Left lung (tissue), 14 donors: ENCODE measurements at places on chromosomes 13 and 19.
A peak's percentile ranks its signal among the peaks of the same experiment; 100 is the strongest.

GRCh38 chr19:3073931-3074595 lies 11.8 kb upstream of the TLE5 start:
- no peak overlapping the region for H3K27ac ChIP-seq
- no peaks in the 10 kb centered on the region for H3K4me1 ChIP-seq
- H3K4me3 ChIP-seq = no peak overlapping the region
- no peaks in the 10 kb centered on the region for H3K27me3 ChIP-seq

DNA sequence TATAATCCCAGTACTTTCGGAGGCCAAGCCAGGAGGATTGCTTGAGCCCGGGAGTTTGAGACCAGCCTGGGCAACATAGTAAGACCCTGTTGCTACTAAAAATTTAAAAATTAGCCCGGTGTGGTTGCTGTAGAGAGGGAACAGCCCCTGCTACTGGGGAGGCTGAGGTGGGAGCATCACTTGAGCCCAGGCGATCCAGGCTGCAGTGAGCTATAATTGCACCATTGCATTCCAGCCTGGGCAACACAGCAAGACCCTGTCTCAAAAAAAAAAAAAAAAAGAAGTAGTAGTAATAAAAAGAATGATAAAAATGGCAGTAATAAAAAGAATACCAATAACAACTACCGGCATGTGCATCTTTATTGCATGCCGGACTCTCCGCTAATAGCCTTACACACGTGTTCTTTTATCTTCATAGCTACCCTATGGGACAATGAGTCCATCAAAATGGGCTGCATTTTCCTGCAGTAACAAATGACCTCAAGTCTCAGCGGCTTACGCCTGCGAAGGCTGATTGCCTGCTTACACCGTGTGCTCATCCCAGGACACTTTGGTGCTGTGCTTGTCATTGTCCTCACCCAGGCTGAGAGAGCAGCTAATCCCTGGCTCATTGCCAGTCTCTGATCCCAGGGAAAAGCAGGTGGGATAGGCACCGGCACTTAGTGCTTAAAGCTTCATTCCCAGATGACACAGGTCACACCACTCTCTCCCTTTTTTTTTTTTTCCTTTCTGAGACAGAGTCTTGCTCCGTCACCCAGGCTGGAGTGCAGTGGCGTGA lies 14.4 kb upstream of the SYCN start:
- H3K4me3 ChIP-seq = no peak overlapping the region
- no peak for DNase-seq
- no peaks in the 10 kb centered on the region for H3K36me3 ChIP-seq
- H3K4me1 ChIP-seq = no peaks in the 10 kb centered on the region

DNA sequence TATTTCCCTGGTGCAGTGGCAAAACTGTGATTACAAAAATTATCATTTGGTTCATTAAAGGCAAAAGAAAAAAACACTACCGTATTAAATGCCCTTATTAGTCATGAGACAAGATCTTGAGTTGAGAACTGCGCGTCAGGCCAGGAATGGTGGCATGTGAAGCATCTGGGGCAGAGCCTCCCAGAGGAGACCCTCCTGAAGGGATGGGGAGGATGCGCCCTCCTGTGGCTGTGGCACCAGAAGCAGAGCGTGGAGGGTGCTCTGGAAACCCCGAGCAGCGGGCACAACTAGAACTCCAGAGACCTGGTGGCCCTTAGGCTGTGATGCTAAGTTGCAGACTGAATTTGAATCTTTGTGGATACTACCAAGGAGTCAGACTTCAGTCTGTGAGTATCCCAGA lies 11.5 kb downstream of the CUL4A start:
- H3K4me3 ChIP-seq = no peak overlapping the region
- peaks cover 70% of the 10 kb centered on the region for H3K36me3 ChIP-seq
- DNase-seq = peak; percentile 37

DNA sequence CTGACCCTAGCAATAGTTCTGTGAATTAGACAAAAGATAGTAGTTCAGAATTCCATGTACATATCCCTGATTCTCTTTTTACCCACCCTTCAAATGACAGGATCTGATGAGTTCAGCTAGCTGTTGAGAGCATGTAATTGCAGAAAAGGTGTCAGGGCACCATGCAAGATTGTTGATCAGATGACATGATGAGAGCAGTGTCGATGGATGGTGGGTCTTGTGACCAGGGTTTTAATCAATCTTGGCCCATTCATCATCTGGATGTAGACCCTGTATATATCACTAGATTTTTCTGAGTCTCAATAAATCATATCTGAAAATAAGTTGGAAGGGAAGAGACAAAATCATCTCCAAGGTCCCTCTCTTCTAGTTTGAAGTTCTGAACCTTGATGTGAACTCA lies 379.0 kb downstream of the OXGR1 start:
- H3K4me3 ChIP-seq = no peak overlapping the region
- DNase-seq = no peak

DNA sequence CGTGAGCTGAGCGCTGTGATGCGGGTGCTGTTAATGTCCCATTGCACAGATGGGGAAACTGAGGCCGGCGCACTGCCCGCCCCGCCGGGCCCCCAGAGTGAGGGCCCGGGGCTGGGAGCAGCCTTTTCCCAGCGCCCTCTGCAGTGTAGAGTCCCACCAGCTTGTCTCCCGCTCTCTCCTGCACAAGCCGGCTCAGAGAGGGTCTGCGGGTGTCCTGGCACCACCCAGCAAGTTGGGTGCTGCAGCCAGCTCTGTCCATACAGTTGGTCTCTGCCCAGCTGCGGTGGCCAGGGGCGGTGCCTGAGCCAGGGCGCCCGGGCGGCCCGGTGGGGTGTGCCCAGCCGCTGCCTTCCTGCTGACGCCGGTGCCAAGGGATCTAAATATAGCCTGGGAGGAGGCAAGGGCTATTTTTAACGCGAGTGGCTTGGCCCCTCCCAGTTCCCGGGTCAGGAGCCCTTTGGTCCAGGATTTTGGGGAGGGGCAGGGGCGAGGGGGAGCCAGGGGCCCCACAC lies 19.3 kb downstream of the GADD45B start:
- H3K27me3 ChIP-seq = peaks cover 33% of the 10 kb centered on the region
- H3K4me1 ChIP-seq = peaks cover 25% of the 10 kb centered on the region
- peak overlapping the region; percentile 44 for H3K4me3 ChIP-seq
- H3K27ac ChIP-seq = peak overlapping the region; percentile 81

DNA sequence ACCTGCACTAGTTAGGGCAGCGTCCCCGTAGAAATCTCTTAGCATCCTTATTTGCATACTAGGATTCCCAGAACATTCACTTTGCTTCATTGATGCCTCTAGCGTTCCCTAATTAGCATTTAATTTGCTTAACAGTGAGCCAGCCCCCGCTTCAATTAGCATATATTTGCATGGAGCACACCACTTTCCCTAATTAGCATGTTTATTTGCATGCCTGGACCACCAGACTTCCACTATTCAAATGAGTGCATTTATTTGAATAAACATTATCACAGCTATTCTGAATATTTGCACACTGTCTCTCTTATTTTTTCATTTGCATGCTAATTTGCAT lies 69.6 kb downstream of the RYR1 start:
- H3K4me3 ChIP-seq = no peak overlapping the region
- DNase-seq = no peak
- H3K36me3 ChIP-seq = no peaks in the 10 kb centered on the region
- peaks cover 13% of the 10 kb centered on the region for H3K27me3 ChIP-seq
- H3K27ac ChIP-seq = no peak overlapping the region

DNA sequence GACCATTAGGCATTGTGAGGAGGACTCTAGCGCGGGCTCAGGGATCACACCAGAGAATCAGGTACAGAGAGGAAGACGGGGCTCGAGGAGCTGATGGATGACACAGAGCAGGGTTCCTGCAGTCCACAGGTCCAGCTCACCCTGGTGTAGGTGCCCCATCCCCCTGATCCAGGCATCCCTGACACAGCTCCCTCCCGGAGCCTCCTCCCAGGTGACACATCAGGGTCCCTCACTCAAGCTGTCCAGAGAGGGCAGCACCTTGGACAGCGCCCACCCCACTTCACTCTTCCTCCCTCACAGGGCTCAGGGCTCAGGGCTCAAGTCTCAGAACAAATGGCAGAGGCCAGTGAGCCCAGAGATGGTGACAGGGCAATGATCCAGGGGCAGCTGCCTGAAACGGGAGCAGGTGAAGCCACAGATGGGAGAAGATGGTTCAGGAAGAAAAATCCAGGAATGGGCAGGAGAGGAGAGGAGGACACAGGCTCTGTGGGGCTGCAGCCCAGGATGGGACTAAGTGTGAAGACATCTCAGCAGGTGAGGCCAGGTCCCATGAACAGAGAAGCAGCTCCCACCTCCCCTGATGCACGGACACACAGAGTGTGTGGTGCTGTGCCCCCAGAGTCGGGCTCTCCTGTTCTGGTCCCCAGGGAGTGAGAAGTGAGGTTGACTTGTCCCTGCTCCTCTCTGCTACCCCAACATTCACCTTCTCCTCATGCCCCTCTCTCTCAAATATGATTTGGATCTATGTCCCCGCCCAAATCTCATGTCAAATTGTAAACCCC lies 2.8 kb upstream of the CEACAM5 start:
- no peak overlapping the region for H3K27ac ChIP-seq
- H3K4me3 ChIP-seq = no peak overlapping the region
- DNase-seq = no peak
- no peaks in the 10 kb centered on the region for H3K36me3 ChIP-seq
- H3K27me3 ChIP-seq = no peaks in the 10 kb centered on the region
- H3K4me1 ChIP-seq = peaks cover 4% of the 10 kb centered on the region

DNA sequence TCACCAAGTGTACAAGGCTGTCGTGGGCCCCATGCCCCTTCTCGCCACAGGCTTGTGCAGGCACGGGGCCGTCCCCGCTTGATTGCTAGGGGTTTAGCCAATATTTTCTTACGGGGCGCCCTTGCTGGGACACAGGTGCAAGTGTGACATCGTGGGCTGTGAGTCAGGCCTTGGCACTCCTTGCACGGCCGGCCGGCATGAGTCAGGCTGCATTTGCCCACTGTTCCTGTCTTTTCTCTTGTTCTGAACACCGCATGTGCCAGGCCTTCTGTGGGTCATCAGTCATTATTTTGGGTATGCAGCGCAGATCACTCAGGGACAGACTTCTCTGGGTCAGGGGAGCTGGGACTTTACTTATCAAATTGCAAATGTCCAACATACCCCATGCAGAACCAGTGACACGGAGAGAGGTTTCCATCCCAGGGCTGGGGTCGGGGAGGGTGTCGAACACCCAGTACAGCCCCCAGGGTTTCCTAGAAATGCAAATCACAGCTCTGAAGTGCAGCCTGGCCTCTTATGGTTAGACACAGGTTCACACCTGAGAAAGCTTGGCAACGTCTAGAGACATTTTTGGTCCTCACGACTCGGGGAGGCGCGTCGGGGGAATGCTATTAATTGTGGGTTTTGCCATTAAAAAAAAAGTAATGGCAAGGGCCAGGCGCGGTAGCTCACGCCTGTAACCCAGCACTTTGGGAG lies 22.5 kb upstream of the KLF2 start:
- no peaks in the 10 kb centered on the region for H3K27me3 ChIP-seq
- no peak for DNase-seq
- H3K27ac ChIP-seq = no peak overlapping the region
- no peak overlapping the region for H3K4me3 ChIP-seq
- no peaks in the 10 kb centered on the region for H3K36me3 ChIP-seq

DNA sequence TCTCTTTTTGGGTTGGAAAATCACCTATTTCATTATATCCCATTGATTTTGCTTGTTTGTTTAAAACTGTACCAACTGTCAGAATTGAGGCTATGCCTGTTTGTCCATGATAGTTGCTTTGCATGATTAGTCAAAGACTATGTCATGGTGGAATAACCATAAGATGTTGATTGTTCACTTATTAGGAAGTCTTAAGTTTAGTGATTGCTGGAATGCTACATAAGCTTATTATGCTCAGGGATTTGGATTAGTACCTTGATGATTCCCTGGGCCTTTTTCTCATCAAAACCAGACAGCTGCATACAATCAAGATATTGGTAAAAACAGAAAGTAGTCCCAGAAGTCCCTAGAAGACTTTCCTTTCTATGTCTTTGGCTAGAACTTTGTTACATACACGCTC lies 954.7 kb downstream of the PCDH9 start:
- no peak overlapping the region for H3K4me3 ChIP-seq
- no peaks in the 10 kb centered on the region for H3K4me1 ChIP-seq
- H3K27me3 ChIP-seq = no peaks in the 10 kb centered on the region
- no peaks in the 10 kb centered on the region for H3K36me3 ChIP-seq
- DNase-seq = no peak

DNA sequence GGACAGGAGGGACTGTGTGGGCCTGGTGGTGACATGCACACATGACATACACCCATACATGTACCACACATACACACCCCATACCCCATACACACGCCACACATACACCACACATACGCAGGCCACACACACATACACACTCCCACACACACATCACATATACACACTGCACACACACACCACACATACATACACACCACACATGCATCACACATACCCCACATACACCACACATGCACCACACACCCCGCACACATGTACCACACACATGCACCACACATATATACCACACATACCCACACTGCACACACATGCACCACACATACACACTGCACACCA lies 76.5 kb upstream of the KCTD15 start:
- H3K4me3 ChIP-seq = no peak overlapping the region
- H3K4me1 ChIP-seq = no peaks in the 10 kb centered on the region
- no peaks in the 10 kb centered on the region for H3K36me3 ChIP-seq
- DNase-seq = no peak
